Trophoblast cell (in vitro differentiated cells and primary cell): ENCODE measurements at places on chromosomes 7 and 10.

DNA sequence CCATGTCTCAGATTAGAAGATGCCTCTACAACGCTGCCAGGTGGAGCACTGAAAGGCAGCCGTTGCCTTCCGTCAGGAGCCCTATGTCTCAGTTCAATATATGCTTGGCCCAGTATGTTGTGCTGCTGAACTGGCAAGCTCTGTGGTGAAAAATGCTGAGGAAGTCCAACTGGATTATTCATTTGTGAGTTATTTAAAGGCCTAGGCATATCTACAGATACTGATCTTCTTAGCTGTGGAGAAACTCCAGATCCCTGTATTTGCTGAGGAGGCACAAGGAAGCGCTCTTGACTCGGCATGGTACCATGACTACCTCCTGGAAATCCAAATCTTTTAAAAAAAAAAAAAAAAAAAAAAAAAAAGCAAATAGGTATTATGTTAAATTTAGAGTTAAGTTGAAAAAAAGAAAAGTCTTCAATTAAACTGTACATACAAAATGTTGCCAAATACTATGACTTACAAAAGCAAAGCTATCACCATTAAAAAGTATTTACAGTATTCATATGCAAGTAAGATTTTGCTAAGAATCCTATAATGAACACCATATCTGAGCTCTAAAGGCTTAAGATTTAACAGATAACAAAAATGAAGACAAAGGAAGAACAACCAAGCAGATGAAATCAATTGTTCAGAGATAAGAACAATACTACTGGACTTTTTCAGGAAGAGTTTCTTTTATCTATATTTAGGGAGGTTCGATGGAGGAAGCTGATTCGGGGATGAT is 152.4 kb downstream of the GALNT11 start:
- DNase-seq, result peak; percentile 82

DNA sequence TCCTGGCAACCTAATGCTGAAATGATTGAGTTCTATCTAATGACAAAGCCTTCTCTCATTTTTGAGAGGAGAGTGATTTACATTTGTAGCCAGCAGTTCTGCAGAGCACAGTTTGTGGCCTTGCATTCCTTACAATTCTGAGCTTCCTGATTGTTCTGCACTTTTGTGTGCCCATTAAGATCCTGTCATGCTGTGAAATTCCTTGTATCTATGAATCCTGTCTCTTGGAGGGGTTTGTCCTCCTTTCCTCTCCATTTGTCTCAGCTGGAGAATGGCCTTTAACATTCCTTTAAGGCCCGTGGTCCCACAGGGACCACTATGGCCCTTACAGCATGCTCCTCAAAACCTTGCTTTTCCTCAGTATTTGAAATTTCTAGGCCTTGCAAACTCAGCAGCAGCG is 10.4 kb downstream of the KLHL7 start:
- DNase-seq, result no peak

GRCh38 chr7:79453266-79453557 is 255 bp downstream of the MAGI2 start:
- no peak for DNase-seq

DNA sequence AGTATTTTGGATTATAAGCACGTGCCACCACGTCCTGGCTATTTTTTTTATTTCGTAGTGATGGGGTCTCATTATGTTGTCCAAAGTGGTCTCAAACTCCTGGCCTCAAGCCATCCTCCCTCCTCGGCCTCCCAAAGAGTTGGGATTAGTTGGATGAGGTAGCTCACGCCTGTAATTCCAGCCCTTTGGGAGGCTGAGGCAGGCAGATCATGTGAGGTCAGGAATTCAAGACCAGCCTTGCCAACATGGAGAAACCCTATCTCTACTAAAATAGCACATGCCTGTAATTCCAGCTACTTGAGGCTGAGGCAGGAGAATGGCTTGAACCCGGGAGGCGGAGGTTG is 21.8 kb upstream of the YWHAG start:
- no peak for DNase-seq

- DNase-seq, result no peak
These were observed 4.2 kb upstream of the IGFBP1 start for GRCh38 chr7:45884136-45884535.

DNA sequence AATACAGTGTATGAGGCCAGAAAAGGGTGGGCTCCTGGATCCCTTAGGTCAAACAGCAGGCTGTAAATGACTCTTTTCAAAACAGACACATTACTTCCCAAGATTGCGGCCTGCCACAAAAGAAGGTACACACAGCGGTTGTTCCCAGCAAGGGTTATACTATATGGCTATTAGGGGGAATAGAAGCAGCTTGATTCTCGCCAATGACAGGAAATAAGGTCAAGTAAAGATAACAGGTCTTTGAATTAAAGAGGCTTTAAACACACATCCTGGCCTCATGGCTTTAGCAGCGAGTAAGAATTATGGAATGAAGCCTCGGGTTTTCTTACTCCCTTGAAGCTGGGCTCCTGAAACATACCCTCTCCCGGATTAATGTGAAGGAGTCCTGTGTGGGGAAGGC is 58.3 kb downstream of the CYP26A1 start:
- no peak for DNase-seq
